ENCODE measurements at places on chromosomes 1 and 21.
A peak's percentile ranks its signal among the peaks of the same experiment; 100 is the strongest.

- no peak for DNase-seq
Observed at GRCh38 chr1:3283849-3284248, 170.6 kb upstream of the ARHGEF16 start.

DNA sequence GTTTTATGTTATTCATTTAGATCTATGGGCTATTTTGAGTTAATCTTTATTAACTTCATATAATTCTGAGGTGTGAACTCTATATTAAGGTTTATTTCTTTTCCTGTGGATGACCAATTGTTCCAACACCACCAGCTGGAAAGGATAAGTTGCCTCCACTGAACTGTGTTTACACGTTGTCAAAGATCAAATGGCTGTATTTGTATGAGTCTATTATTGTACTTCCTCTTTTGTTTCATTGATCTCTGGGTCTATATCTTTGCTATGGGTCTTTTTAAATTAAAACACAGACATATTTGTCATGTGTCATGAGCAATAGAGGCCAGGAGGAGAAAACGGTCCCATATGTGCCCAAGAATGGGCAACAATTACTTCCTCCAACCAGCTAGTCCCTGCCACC, 5.2 kb upstream of the MAB21L3 start:
- DNase-seq = no peak

DNA sequence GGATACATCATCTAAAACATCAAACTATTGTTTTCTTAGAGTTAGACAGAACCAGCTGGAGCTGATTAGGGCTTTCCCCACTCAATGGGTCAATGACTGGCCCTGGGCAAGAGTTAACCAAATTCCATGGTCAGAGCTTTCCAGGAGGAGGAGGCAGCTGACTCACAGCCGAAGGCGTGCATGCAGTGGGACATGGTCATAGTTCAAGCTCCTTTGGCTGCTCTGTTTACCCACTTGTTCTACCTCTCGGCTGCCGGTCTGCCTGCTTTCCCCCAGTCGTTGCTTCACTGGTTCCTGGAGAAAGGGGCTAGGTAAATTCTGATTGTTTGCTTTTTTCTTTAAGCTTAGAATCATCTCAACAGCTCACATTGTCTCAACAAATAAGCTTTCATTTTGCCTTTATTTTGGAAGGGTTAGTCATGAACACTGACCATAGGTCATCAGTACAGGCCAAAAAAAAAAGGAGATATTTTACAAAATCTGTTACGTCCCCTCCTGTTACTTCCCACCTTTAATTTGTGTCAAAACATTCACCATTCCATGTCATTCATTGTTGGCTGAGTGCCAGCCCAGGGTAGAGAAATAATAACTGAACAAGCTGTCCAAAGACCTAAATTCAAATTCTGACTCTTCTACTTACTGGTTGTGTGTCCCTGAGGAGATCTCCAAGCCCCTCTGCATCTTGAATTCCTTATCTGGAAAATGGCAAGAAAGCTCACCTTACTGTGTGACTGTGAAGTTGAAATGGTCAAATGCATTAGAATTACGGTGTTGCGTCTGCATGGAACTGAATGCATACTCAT, 12.0 kb downstream of the MAB21L3 start:
- no peak for DNase-seq

GRCh38 chr1:47755101-47755990, 241.8 kb downstream of the TRABD2B start:
- peak; percentile 13 for DNase-seq

- no peak for DNase-seq
Observed at GRCh38 chr1:66380452-66381212, 153.3 kb upstream of the SGIP1 start.

DNA sequence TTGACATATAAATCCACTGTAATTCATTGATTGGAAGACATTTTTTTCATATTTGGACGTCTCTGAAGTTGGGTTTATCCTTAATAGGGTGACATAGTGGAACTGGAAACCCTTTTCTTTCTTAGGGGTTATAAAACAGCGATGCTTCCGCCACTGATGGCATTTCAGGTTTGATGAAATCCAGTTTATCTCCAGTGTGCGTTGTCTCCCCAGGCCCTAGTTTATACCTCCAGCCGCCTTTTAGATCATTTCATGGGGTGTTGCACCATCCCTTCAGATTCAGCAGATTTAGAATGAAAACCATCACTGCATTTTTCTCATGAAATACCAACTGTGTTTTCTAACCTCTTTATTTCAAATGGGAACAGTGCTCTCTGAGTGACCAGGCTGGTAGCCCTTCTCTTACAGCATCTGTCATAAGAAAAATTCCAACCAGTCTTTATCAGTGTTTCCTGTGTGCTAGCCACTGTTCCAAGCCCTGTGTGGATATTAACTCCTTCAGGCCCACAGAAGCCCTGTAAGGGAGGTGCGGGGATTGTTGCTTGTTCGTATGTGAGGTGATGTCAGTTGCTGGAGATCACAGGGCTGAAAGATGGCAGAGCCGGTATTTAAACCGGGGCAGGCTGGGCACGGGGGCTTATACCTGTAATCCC, 19.0 kb downstream of the H6PD start:
- DNase-seq = no peak

DNA sequence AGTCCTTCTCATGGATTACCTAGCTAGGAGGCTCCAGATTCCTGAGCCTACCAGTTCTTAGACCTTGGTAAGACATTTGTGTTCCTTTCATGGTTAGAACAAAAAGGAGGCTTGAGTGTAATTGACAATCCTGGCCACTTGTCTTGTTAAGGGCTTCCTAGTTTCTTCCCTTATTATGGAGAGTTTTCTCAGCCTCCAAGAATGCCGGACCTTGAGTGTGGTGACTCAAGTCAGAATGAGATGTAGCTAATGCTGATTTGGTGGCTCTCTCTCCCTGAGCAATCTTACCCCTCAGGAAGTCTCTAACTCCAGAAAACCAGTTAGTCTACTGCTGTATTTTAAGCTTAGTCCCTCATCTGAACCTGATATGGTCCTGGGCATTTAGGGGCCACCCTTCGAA, 14.3 kb downstream of the CHI3L2 start:
- no peak for DNase-seq

DNA sequence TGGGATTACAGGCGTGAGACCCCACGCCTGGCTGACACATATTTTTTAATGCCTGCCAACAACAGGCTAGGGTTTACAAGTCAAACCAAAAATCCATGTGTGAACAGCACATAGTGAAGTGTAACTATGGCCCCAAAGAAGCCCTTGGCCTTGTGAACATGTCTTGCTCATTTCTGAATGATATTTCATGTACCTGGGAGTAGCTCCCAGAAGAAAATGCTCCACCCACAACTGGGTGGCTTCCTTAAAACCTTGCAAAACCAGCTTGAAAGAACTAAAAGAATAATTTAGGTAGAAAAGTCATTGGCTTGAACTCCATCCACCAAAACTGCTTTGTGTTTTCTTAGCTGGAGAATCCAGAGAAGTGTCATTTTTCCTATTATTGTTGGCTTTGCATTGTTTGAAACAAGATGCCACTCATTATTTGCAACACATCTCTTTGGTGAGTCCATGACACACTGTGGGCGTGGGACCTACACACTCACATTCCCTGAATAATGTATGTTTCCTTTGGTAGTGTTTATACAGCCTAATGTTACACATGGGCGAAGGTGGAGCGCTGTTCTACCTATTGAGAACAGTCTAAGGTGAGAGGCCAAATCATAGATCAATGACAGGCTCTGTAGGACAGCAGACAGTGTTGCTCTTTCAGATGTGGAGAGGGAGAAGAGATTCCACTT, 28.5 kb upstream of the SDE2 start:
- DNase-seq = no peak

GRCh38 chr21:15522148-15522547, 207.6 kb upstream of the USP25 start:
- no peak for DNase-seq

GRCh38 chr1:167543199-167543990, 10.2 kb downstream of the CREG1 start:
- no peak for DNase-seq

GRCh38 chr1:193156117-193156821, 30.1 kb downstream of the B3GALT2 start:
- no peak for DNase-seq

GRCh38 chr1:26831546-26832248, 5.2 kb downstream of the ZDHHC18 start:
- no peak for DNase-seq

- DNase-seq = no peak
Observed at GRCh38 chr1:152967201-152967600, 3.2 kb upstream of the SPRR4 start.

DNA sequence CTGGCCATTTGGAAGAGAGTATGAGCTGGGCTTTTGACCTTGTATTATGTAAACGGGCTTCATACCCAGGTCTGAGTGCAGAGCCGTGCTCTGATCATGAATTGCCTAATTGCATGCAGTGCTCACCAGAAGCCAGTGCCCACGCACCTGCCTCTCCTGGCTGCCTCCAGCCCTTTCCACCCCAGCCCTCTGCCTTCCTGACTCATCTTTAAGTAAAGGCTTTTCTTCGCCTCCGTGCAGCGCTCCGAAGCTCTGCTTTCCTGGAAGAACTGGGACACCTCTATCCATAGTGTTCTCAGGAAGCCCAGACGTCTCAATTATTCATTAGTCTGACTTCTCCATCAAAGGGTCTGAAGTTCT, 413.7 kb downstream of the PTPRU start:
- no peak for DNase-seq

- no peak for DNase-seq
Observed at GRCh38 chr1:31666263-31666963, 21.7 kb upstream of the PEF1 start.

- DNase-seq = no peak
Observed at GRCh38 chr1:53781654-53782053, 42.7 kb upstream of the GLIS1 start.

- peak; percentile 34 for DNase-seq
Observed at GRCh38 chr1:172180501-172181285, 239.8 kb upstream of the C1orf105 start.

DNA sequence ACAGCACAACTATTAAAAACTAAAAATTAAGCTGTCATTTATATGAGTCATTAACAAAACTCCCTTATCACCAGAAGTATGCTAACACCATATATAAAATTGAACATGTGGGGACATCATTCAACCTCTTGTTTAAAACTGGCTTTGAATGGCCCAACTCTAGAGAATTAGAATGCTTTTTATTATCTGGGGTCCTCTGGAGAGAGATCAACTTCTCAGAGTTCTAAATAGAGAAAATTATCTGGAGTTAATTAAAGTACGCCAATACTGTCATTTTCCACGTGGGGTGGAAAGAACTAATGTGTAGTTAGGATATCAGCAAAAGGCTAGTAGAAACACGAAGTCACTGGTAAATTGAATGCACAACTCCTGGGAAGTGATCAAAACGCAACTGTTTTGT, 21.2 kb upstream of the CAPN2 start:
- DNase-seq = no peak

DNA sequence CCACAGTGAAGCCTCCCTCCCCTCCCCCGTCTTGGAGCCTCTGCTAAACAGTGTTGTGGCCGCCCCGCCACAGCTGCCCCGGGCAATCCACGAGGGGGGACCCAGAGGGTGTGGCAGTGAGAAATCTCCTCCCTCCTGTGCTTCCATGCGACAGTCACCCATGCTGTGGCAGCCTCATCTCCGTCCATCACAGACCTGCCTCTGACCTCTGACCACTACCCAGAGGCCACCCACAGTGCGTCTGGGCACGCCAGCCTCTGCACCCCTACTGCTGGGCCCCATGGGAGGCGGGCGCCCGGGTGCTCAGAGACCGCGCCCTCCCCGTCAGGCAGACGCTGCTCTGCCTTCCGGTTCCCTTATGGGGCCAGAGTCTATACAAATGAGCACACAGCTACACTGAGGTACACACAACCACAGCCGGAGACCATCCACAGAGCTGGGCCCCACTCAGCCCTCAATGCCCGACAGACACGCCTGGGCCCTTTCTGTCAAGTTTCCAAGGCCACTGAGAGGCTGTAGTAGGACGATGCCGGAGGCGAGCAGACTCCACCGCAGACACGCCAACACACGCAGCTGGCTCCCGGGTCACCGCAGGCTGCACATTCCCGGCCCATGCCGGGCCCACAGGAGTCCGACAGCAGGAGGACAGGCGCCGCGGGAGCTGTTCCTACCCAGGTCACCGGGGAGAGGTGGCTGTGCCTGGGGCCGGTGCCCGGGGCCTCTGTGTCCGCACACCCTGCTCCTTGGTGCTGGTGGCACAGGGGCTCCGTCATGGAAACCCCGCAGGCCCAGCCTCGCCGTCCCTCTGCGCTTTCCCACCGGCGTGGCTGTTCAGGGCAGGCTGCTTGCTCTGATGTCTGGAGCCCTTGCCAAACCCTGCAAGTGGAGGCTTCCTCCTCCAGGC, 23.9 kb upstream of the TMEM52 start:
- no peak for DNase-seq

- peak; percentile 73 for DNase-seq
Observed at GRCh38 chr1:25810341-25811299, 9.1 kb upstream of the MTFR1L start.

DNA sequence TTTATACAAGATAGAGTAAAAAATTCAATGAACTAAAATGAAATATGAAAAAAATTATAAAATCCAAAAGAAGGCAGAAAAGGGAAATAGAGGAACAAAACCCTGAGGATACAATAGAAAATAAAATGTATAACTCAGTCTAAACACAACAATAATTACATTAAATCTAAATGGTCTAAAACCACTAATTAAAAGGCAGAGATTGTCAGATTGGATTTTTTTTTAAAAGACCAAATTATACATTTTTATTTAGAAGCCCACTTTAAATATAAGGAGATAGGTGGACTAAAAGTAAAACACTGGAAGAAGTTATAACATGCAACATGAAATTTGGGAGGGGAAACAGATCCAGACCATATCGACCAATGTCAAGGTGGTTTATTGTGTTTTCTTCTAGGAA, 95.2 kb downstream of the CATSPERE start:
- DNase-seq = no peak

GRCh38 chr1:9275567-9276034, 17.1 kb upstream of the SPSB1 start:
- DNase-seq = peak; percentile 73

GRCh38 chr1:117147341-117147831, 25.8 kb upstream of the TRIM45 start:
- no peak for DNase-seq

DNA sequence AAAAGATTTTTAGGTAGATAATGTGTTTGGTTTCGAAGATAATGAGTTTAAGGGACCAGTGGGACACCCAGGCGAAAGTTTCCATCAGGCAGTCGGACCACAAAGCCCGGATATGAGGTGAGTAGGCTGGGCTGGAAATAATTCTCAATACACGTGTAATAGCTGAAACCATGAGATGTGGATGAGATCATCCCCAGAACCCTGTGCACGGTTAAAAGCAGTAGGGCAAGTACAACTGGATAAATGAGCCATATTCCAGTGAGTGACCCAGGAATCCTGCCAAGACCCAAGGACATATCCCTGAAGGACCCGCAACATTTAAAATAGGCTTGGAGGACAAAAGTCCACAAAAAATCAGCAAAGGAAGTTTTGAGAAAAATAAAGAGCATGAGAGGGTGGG, 21.5 kb upstream of the NHLH2 start:
- DNase-seq = no peak
